MM.1S (cell line): ENCODE measurements at places on chromosomes 12 and 14.

DNA sequence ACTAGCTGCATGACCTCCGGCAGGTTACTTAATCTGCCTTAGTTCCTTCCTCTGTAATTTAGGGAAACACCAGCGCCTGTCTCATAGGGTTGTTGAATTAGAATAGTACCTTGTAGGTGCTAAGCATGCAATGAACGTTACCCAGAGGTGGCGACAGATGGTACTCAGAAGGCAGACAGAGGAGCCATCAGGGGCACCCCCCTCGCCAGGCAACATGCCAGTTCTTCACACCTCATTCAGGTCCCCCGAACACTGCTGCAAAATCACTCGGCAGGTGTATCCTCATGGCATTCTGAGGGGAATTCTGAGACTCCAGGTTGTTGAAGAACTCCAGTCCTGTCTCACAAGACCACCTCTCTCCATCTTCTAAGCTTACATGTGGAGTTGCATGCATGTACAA, 10.1 kb downstream of the ISM2 start:
- DNase-seq = no peak
- H3K27me3 ChIP-seq = no peaks in the 10 kb centered on the region
- H3K36me3 ChIP-seq = no peaks in the 10 kb centered on the region
- H3K4me3 ChIP-seq = no peak overlapping the region

GRCh38 chr12:68163560-68164081, 4.1 kb upstream of the IFNG start:
- no peaks in the 10 kb centered on the region for H3K36me3 ChIP-seq
- no peaks in the 10 kb centered on the region for H3K27me3 ChIP-seq
- H3K27ac ChIP-seq = no peak overlapping the region
- no peak for DNase-seq

DNA sequence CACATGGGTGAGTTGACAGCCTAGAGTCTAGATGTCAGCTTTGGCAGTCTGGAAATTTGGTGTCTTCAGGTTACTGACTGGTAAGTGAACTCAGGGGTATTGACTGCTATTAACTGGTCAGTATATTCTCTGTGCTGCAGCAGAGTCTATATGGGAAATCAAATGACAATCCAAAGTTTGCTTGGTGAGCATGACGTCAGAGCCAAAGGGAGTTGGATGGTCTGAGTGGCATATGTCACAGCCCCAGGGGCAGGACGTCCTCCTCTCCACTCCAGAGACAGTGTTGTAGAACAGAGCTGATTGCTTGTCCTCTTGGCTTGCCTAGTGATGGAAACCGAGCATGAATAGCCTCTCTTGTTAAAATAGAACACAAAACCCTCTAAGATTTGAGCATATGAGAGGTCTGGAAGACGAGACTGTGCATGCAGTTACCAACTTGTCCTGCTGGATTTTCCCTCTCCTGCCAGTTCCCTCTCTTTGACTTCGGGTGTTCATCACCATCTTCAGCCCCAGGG, 3.3 kb upstream of the TBC1D30 start:
- H3K4me3 ChIP-seq = no peak overlapping the region
- no peak for DNase-seq
- H3K36me3 ChIP-seq = no peaks in the 10 kb centered on the region
- H3K27ac ChIP-seq = no peak overlapping the region

DNA sequence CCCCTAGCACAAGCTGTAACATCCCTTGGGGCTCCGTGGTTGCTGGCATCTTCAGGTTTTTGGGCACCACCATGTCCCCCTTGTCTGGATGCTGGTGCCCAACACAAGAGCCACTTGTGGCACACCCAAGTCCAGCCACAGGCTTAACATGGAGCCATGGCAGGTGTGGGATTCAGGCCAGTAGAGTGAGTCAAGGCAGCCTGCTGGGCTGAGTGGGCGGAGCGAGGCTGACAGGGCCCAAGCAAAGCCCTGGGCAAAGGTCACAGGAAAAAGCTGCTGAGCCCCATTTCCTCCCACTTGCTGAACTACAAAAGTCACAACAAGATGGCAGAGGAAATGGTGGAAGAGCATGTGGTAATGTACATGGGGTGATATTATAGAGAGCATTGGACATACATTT, 950.7 kb upstream of the FLRT2 start:
- H3K4me1 ChIP-seq = no peaks in the 10 kb centered on the region
- H3K36me3 ChIP-seq = no peaks in the 10 kb centered on the region
- H3K4me3 ChIP-seq = no peak overlapping the region
- no peak overlapping the region for H3K27ac ChIP-seq
- no peaks in the 10 kb centered on the region for H3K27me3 ChIP-seq

DNA sequence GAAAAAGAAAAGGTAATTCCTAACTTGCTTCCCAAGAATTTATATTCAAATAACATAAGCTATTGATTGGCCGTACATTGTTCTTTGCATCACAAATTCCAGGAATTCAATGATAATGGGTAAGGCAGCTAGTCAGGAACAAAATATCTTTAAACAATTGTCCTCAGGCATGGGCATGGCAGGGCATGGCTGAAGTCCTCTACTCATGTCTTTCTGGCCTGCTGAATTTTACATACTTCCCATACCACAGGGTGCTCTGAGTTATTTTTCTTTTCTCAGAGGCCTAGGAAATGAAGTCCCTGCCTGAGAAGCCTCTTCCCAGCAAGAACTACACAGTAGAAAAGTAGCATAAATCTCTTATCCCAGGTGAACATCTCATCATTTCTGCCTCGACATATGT, 15.1 kb upstream of the DRAM1 start:
- H3K27ac ChIP-seq = no peak overlapping the region
- DNase-seq = no peak
- no peaks in the 10 kb centered on the region for H3K4me1 ChIP-seq

DNA sequence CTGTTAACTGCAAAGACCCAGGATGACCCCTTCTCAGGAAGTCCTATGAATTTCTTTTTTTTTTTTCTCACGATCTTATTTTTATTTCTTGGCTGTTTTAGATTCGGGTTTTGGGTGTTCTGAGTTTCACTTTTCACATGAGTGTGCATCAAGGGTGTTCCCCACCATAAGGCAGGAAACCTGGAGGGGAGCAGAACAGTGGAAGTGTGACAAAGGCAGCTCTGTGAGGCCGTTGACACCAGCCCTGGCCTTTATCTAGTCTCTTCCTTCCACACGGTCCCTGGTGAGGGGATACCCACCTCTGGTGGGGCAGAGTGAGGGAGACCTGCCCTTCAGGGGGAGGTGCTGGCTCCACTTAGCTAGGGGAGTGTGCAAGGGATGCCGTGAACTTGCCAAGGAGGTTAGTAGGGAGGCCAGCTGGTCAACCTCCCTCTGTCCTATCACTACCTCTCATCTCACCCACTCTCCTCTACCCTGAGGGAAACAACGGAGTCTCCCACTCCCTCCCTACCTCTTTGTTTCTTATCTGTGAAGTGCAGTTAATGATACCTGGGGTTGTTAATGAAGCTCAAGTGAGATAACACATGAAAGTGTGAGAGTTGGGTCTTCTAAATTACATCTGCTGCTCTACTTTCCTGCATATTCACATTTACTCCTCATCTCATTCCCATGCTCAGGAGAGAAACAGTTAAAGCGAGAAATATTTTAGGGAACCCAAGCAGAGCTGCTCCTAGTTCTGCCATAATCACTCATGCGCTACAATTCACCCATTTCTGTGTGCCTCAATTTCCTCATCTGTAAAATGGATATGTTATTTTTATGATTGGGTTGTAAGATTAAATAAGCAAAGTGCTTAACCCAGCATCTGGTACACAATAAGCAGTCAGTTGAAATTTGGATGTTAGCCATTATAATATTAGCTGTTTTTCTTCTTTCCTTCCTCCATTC, 4.4 kb upstream of the GALNT6 start:
- peaks cover 6% of the 10 kb centered on the region for H3K4me1 ChIP-seq
- no peak overlapping the region for H3K4me3 ChIP-seq
- no peak overlapping the region for H3K27ac ChIP-seq
- DNase-seq = no peak
- H3K36me3 ChIP-seq = no peaks in the 10 kb centered on the region
- H3K27me3 ChIP-seq = no peaks in the 10 kb centered on the region; the same call in 1 of the 2 replicates

- no peak overlapping the region for H3K4me3 ChIP-seq
- no peak for DNase-seq
- H3K27me3 ChIP-seq = no peaks in the 10 kb centered on the region
- H3K4me1 ChIP-seq = no peaks in the 10 kb centered on the region
Measured at GRCh38 chr14:26448181-26448855, 149.5 kb downstream of the NOVA1 start.

- DNase-seq = no peak
- H3K36me3 ChIP-seq = no peaks in the 10 kb centered on the region
- H3K4me3 ChIP-seq = no peak overlapping the region
- no peak overlapping the region for H3K27ac ChIP-seq
Measured at GRCh38 chr14:36750244-36750643, 88.6 kb downstream of the PAX9 start.

GRCh38 chr14:75927564-75928087, 54.2 kb downstream of the TGFB3 start:
- H3K4me1 ChIP-seq = no peaks in the 10 kb centered on the region
- no peak overlapping the region for H3K4me3 ChIP-seq
- DNase-seq = no peak
- H3K27me3 ChIP-seq = no peaks in the 10 kb centered on the region

GRCh38 chr14:104588066-104588857, 8.7 kb downstream of the C14orf180 start:
- no peaks in the 10 kb centered on the region for H3K4me1 ChIP-seq
- peaks cover 38% of the 10 kb centered on the region for H3K27me3 ChIP-seq

GRCh38 chr14:72588521-72588920, 305.4 kb downstream of the DPF3 start:
- no peaks in the 10 kb centered on the region for H3K27me3 ChIP-seq
- no peaks in the 10 kb centered on the region for H3K4me1 ChIP-seq
- H3K36me3 ChIP-seq = no peaks in the 10 kb centered on the region
- H3K4me3 ChIP-seq = no peak overlapping the region

DNA sequence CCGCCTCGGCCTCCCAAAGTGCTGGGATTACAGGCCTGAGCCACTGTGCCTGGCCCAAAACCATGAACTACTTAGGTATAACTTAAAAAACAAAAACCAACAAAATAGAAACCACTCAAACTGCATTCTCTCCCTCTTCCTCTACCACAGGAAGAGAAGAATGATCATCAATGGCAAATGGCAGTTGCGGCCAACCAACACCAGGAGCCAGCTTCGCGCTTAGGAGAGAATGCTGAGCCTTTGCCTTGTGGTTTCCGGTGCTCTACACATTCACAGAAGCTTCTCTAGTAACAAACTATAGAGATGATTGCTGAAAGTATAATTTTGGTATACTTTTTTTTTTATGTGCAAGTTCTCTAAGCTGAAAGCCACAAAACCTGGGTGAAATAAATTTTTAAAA, 17.1 kb downstream of the CATSPERB start:
- H3K4me3 ChIP-seq = no peak overlapping the region
- H3K27me3 ChIP-seq = no peaks in the 10 kb centered on the region
- no peak overlapping the region for H3K27ac ChIP-seq
- no peaks in the 10 kb centered on the region for H3K4me1 ChIP-seq

- H3K36me3 ChIP-seq = no peaks in the 10 kb centered on the region
- no peak overlapping the region for H3K4me3 ChIP-seq
- DNase-seq = no peak
- H3K27me3 ChIP-seq = no peaks in the 10 kb centered on the region
- no peaks in the 10 kb centered on the region for H3K4me1 ChIP-seq
Measured at GRCh38 chr12:115437061-115437567, 753.1 kb upstream of the TBX3 start.

GRCh38 chr12:96995861-96996260, 88.8 kb downstream of the NEDD1 start:
- H3K4me1 ChIP-seq = no peaks in the 10 kb centered on the region
- H3K4me3 ChIP-seq = no peak overlapping the region
- DNase-seq = no peak

- no peaks in the 10 kb centered on the region for H3K27me3 ChIP-seq
- no peak for DNase-seq
- H3K27ac ChIP-seq = no peak overlapping the region
- H3K4me3 ChIP-seq = no peak overlapping the region
Measured at GRCh38 chr12:104006929-104007328, 41.3 kb downstream of the TDG start.

- DNase-seq = no peak
- no peak overlapping the region for H3K27ac ChIP-seq
- H3K4me1 ChIP-seq = no peaks in the 10 kb centered on the region
- H3K4me3 ChIP-seq = no peak overlapping the region
- H3K36me3 ChIP-seq = no peaks in the 10 kb centered on the region
Measured at GRCh38 chr12:2218706-2219105, 165.9 kb downstream of the CACNA1C start.

DNA sequence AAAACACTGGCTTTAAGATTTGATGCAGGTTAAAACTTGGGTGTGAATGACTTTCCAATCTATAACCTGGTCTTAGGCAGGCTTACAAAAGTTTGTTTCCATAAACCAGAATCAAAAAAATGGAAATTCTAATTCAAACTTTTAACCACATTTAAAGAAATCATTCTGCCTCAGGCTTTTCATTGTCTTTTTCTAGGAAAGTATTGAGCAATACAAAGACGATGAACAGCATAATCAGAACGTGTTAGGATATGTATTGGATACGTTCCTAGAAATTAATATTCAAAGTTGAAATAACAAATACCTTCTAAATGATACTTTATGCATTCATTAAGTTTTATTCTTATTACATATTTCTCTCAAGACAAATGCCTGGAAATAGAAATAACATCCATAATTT, 172.9 kb downstream of the CEP128 start:
- H3K27me3 ChIP-seq = no peaks in the 10 kb centered on the region
- H3K27ac ChIP-seq = no peak overlapping the region
- H3K4me3 ChIP-seq = no peak overlapping the region
- no peaks in the 10 kb centered on the region for H3K36me3 ChIP-seq

- H3K27ac ChIP-seq = no peak overlapping the region
- H3K4me3 ChIP-seq = no peak overlapping the region
- H3K36me3 ChIP-seq = no peaks in the 10 kb centered on the region
- no peaks in the 10 kb centered on the region for H3K4me1 ChIP-seq
- DNase-seq = no peak
- H3K27me3 ChIP-seq = no peaks in the 10 kb centered on the region
Measured at GRCh38 chr14:32761381-32761968, 177.2 kb upstream of the NPAS3 start.
